Stimulated activated CD4-positive, alpha-beta T cell treated with anti-CD3 and anti-CD28 coated beads, Interleukin-12 subunit alpha, Interleukin-12 subunit beta, amount 100 ng/mL, for 24 hours (primary cell): ENCODE measurements at places on chromosomes 6 and 20.

GRCh38 chr6:16354692-16355091, 116.3 kb downstream of the GMPR start:
- no peak for DNase-seq

GRCh38 chr6:25263657-25264056, 15.5 kb upstream of the CARMIL1 start:
- DNase-seq, result no peak

DNA sequence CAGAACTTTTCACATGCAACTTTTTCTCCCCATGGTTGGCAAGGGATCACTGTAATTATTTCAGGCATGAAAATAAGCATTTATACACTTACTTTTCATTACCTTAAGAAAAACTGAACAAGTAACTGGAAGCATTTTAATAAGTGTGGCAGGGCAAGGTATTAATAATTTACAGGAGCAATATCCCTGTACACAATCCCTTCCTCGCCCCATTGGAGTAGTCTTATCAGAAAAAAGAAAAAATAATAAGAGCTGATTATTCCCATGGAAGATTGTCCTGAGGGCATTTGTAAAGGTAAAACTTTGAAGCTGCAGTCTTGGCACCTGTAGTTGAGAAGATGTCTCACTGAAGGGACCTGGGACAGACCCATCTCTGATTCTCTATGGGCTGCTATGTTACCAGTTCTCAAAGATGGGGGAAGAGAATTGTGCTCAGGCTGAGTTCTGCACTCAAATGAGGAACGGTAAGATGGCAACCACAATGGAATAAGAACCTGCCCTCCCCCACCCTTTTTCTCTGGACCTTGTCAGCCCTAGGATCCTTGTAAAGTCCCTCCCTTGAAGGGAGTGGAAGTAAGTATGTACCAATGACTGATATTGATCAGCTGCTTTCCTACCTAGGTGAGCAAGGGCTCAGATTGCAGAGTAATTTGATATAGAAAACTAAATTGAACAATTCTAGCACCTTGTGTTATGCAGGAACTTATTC, 70.0 kb upstream of the AHI1 start:
- no peak for DNase-seq

DNA sequence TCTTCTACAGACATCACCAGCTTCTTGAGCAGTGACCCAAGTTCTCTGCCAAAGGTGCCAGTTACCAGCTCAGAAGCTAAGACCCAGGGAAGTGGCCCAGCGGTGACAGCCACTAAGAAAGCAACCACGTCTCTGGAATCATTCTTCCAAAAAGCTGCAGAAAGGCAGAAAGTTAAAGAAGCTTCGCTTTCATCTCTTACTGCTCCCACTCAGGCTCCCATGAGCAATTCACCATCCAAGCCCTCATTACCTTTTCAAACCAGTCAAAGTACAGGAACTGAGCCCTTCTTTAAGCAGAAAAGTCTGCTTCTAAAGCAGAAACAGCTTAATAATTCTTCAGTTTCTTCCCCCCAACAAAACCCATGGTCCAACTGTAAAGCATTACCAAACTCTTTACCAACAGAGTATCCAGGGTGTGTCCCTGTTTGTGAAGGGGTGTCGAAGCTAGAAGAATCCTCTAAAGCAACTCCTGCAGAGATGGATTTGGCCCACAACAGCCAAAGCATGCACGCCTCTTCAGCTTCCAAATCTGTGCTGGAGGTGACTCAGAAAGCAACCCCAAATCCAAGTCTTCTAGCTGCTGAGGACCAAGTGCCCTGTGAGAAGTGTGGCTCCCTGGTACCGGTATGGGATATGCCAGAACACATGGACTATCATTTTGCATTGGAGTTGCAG, 15.2 kb downstream of the GTPBP2 start:
- DNase-seq, result no peak

- no peak for DNase-seq
Observed at GRCh38 chr6:65280060-65280459, 427.0 kb downstream of the EYS start.

DNA sequence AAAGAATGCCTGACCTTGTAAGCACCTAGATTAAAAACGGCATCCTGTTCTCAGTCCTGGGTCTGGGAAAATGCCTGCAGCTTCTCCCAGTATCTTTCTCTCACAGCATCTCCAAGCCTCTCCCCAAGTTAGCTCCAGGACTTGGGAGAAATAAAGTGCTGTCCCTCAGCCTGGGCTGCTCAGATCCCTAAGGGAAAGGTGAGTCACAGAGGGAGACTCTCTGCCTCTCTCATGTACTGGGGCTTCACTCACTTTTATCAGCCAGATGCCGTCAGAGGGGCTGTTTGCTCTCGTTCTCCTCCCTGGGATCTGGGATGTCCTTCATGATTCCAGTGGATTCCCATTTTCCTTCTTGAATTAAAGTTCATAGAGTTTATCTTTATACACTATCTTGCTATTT, 293.6 kb downstream of the COL12A1 start:
- no peak for DNase-seq

GRCh38 chr20:6473197-6473596, 294.3 kb upstream of the BMP2 start:
- no peak for DNase-seq

GRCh38 chr6:21595285-21596144, 2.0 kb downstream of the SOX4 start:
- DNase-seq, result no peak

- no peak for DNase-seq
Observed at GRCh38 chr20:44579313-44580081, 2.9 kb upstream of the PKIG start.

- DNase-seq, result no peak
Observed at GRCh38 chr6:89985751-89986493, 91.7 kb downstream of the GJA10 start.

- DNase-seq, result no peak
Observed at GRCh38 chr6:136501514-136501913, 48.7 kb downstream of the MAP7 start.

GRCh38 chr6:34982424-34982852, 93.4 kb downstream of the ANKS1A start:
- no peak for DNase-seq

GRCh38 chr20:62760856-62761758, 35.2 kb upstream of the MRGBP start:
- DNase-seq, result no peak

- no peak for DNase-seq
Observed at GRCh38 chr6:69768664-69769063, 28.1 kb downstream of the LMBRD1 start.

DNA sequence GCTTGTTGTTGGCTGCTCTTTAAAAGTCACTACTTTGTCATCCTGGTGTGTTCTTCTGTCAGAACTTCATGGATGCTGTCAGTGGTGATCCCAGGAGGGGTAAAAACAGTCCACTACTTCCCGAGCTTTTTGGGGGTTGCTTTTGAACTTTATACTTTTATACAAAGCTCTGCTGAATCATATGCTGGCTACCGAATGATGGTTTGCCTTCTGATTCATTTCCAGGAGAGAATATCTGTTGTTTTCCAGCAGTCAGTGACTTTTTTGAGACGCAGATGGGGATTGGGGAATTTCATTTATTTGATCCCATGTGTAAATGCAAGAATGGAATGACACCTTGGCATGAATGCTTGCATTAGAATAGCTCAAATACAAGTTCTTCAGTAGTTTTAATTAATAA, 32.7 kb upstream of the COL10A1 start:
- DNase-seq, result no peak

DNA sequence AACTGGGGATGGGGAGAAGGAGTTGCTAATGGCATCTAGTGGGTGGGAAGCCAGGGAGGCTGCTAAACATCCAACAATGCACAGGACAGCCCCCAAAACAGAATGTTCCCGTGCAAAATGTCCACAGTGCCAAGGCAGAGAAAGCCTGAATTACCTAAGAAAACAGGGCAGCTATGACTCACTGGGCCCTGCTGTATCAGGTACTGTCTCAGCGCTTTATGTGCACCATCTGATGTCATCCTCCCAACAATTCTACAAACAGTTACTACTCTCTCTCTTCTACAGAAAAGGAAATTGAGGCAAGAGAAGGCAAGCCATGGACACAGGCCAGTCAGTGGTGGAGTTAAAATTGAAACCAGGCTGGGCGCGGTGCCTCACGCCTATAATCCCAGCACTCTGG, 3.1 kb downstream of the YTHDF1 start:
- no peak for DNase-seq

DNA sequence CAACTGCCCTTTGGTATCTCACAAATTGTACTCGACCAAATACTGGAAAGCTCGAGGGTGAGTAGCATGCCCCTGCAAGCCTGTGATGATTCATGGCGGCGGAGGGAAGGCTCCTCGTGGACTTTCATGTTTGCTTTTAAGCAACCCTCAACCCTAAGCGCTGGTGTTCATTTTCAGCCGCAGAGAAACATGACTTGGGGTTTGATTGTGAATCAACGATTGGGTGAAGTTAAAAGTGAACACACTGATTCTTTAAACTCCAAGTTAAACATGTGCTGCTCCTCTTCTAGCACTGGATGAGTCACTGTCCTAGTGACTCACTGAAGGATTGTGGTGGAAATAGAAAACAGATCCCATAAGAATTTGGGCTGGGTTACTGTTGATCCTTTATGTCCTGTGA, 8.3 kb downstream of the CD109 start:
- no peak for DNase-seq

DNA sequence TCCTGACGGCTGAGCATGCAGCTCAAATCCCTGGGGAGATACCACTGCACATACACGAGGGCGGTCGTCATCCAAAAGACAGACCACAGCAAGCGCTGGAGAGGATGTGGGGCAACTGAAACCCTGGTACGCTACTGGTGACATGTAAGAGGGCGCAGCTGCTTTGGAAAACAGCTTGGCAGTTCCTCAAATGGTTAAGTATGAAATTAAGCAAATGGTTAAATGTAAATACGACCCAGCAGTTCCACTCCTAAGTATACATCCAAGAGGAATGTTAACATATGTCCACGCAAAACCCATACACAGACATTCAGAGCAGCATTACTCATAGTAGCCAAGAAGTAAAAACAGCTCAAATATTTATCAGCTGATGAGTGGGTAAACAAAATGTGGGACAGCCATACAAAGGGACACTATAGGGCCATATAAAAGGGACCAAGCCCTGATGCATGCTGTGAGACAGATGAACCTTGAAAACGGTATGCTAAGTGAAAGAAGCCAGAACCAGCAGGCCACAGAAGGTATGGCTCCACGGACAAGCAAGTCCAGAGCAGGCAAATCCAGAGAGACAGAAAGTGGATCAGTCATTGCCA, 38.5 kb downstream of the RIPOR3 start:
- no peak for DNase-seq

- DNase-seq, result no peak
Observed at GRCh38 chr6:105620878-105621277, 218.0 kb upstream of the PREP start.

- DNase-seq, result no peak
Observed at GRCh38 chr20:46093531-46093930, 3.8 kb upstream of the NCOA5 start.

GRCh38 chr20:19121463-19121862, 91.0 kb upstream of the SLC24A3 start:
- no peak for DNase-seq

- DNase-seq, result no peak
Observed at GRCh38 chr20:51381557-51381956, 161.0 kb downstream of the NFATC2 start.

- no peak for DNase-seq
Observed at GRCh38 chr6:149318581-149319286, 1.2 kb downstream of the TAB2 start.

DNA sequence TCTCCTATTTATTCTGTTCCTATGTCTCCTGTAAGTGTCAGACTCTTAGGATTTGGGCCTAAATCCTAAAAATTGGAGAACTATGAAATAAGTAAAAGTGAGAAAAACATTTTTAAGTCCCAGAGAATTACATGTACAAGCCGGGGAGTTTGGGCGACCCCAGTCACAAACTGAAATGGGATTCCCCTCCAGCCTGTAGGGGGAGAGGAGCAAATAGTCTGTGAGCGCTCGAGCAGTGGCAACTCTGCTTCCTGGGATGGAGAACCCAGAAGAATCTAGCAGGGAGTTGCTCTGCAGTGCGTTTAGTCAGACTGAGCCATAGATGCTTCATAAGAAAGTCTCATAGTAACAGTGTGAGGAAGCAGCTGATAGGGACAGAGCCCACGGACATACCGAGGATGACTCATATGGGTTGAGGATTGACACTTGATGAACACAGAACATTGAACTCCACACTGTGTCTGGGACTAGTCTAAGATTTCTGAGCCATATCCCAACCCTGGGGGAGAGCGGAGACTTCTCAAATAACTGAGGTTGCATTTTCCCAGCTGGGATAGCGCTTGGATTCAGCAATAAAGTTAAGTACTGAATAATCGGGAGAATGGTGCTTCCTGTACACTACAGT, 437.2 kb downstream of the BCKDHB start:
- no peak for DNase-seq

GRCh38 chr20:4065391-4065844, 50.1 kb upstream of the RNF24 start:
- DNase-seq, result no peak

GRCh38 chr6:111818539-111819226, 54.6 kb downstream of the FYN start:
- DNase-seq, result no peak

GRCh38 chr6:73665686-73666319, 12.0 kb upstream of the SLC17A5 start:
- no peak for DNase-seq

- DNase-seq, result no peak
Observed at GRCh38 chr6:22808466-22808865, 239.1 kb downstream of the HDGFL1 start.

DNA sequence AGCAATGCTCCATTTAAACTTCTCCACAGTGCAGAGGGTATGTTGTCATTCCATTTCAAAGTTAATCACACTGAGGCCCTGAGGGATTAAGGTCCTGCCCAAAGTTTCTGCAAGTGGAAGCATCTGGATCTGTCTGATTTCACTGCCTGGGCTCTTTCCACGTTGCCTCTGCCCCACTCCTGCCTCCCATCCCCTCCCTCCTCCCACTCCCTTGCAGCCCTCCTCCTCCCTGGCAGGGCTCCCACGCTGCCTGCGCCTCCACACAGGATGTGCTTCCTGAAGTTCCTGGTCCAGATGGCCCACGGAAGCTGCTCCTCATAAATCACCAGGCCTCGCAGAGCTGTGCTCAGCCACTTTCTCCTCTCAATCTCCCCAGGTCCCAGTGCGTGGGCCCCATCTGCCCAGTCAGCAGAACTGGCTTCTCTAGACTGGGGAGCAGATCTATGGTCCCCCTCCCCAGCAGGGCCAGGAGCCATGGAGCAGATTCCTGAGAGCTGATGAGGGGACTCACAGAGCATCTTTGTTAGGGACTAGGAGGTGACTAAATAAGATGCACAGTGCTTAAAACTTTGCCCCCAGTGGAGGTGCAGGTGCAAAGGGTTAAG, 65.4 kb upstream of the MAFB start:
- no peak for DNase-seq
